Left colon (tissue), 2 donors: ENCODE measurements at places on chromosomes 11 and 22.

DNA sequence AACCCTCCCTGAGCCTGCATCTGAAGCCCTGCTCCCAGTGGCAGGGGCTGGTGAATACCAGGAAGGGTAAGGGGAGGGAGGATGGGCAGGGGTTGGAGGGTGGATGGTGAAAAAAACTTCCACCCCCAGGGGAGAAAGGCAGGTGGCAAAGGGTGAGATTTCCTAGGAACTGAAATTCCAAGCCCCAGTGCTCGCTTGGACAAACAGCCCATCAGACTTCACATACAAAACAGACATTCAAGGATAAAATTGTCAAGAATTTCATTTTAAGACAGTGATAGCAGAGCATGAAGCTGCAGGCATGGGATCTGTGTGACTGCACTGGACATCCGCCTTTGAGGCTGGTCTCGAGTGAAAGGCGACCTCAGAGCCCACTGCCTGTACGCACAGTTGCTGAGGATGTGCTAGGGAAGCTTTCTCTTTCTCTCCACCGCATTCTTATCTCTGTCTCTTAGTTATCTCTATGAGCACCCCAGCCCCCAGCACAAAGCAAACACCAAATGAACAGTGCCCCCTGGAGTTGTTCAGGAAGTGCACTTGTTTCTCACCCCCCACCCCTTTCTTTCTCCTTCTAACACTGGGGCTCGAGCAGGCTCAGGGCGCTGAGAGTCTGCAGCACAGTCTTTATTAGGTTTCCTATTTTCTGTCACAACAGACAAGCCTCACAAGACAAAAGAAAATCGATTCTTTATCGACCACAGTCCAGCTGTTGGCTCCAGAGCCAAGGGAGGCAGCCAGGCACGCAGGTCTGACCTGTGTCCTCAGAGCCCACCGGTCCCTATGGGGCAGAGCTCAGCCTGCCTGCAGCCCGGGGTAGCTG is 237.3 kb upstream of the NCAM1 start:
- no peak for DNase-seq

DNA sequence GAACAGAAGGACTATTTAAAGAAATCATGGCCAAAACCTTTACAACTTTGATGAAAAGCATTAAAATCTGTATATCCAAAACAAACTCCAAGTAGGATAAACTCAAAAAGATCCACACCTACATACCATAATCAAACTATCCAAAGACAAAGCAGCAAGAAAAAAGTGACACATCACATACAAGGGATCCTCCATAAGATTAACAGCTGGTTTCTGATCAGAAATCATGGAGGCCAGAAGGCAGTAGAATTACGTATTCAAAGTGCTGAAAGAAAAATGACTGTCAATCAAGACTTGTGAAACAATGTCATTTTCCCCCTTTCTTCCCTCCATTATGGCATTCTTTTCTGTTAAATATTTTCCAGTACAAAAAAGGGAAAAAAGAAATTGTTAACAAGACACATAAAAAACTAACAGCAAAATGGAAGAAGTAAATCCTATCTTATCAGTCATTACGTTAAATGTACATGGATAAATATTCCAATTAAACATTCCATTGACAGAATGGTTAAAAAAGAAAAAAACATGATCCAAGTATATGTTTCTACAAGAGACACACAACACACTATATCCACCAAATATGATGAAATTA is 34.2 kb upstream of the ARHGAP32 start:
- no peak for DNase-seq

- no peak for DNase-seq
These were observed 1155.5 kb upstream of the TENM4 start for GRCh38 chr11:80596291-80596810.

DNA sequence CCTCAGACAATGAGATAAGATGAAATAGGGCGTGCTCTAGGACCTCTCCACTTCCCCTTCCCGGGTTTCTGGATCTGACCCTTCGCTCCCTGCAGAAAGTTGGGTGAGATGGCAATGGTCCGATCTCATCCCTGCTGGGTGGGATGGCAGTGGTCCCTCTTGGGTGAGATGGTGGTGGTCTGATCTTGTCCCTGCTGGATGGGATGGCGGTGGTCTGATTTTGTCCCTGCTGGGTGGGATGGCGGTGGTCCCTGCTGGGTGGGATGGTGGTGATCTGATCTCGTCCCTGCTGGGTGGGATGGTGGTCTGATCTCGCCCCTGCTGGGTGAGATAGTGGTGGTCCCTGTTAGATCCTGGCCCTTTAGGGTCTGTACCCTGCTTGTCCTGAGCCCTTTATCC is 21.3 kb downstream of the ST14 start:
- DNase-seq = no peak

DNA sequence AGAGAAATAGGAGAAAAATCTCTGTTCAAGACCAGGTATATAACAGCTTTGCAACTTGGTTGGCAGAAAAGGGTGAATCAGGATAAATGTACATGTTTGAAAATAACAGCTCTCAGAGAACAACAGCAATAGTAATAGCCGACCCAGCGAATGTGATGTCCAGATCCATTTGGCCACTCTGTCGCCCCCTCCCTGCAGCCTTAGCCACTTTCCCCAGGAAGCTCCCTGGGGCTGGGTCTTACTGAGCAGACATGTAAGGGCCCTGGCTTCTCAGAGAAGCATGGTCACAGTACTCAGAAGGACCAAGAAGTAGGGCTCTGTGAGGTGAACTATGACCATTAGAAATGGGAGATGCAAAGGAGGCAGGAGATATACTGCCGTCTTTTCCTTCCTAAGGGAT is 154.1 kb upstream of the SNX19 start:
- no peak for DNase-seq

- DNase-seq = no peak
These were observed 1.9 kb upstream of the RFPL3 start for GRCh38 chr22:32355760-32356159.

DNA sequence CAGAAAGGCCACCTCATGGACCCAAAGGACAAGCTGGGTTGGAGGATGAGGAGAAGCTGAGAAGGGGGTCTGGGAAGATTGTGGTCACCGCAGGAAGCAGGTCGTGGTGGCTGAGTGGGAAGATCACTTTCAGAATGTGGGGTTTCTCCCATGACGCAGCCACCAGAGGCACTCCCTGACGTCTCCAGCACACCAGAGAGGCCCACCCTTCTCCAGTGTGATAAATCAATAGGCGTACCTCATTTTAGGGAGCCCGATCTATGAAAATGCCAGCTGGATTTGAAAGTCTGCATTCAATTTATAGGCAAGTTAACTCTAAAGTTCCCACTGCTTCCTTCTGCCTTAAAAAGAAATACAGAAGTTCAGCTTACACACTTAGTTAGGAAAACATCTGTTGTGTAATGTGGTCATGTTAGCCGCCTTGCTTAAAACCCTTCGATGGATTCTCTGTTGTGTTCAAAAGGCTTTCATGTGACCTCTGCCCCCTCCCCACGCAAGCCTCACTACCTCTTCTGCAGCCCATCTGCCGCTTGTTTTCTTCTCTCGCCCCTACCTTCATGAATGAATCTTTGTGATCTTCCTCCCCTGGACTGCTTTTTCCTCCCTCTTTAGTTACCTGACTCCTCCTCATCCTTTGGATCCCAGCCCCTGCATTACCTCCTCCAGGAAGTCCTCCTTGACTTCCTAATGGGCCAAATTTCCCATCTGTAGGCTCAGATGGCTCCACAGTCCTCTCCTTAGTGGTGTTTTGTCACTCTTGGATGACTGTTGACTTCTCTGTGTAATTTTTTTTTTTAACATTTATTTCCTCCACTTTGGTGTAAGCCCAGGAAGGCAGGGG is 10.7 kb downstream of the TSPAN18 start:
- DNase-seq = no peak
